Ureter (tissue), 1 donor: ENCODE measurements at places on chromosomes 4 and X. TPM values are rescaled to one million over a fixed set of nuclear protein-coding genes. Genes with fewer than 3 reads are reported as not detected.

- no peak for DNase-seq
Measured at GRCh38 chrX:3351276-3351675, 4.8 kb upstream of the MXRA5 start.

GRCh38 chr4:22900876-22901275, 208.1 kb downstream of the GBA3 start:
- DNase-seq = no peak

DNA sequence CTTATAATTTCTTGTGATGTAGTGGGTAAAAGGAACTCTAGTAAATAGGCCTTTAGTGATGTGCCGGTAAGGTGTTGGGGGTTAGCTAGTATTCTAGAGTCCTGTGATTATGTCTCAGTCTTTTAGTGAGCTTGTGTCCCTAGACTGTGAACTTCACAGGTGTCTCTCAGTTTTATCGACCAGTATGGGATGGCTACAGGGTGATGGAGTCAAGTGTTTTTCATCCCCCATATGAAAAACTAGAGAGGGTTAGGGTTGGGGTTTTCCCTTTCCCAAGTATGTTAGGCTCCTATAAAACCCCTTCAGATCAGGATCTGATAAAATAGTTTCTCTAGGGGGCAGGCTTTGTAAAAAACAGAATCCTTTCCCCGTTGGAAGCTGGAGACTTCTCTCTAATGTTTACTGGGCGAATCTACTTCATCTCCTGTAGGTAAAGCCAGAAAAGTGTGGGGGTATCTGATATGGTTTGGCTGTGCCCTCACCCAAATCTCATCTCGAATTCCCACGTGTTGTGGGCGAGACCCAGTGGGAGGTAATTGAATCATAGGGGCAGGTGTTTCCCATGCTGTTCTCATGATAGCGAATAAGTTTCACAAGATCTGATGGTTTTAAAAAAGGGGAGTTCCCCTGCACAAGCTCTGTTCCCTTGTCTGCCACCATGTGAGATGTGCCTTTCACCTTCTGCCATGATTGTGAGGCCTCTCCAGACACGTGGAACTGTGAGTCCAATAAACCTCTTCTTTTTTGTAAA, 120.8 kb downstream of the DTHD1 start:
- DNase-seq = no peak

DNA sequence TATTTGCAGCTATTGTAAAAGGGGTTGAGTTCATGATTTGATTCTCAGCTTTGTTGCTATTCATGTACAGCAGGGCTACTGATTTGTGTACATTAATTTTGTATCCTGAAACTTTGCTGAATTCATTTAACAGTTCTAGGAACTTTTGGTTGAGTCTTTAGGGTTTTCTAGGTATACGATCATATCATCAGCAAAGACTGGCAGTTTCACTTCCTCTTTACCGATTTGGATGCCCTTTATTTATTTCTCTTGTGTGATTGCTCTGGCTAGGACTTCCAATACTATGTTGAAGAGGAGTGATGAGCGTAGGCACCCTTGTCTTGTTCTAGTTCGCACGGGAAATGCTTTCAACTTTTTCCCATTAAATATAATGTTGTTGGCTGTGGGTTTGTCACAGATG, 48.1 kb downstream of the NPY1R start:
- no peak for DNase-seq

DNA sequence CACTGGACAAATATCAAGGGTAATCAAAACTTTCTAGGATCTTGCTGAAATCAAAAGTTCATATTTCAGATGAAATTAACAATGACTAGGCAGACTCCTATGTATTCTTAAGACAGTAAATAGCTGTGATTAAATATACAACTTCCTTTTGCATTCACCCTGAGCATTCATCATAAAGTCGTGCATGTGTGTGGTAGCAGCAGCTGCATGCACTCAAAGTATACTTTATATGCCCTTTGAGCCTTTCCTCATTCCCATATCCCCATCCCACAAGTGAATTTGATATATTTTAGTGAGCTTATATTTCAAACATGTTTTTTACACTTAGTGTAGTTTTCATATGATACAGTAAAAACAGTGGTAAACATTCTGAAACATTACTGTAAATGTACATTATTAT, 959.0 kb downstream of the C4orf33 start:
- DNase-seq = no peak

GRCh38 chr4:128527351-128527750, 239.7 kb upstream of the PGRMC2 start:
- DNase-seq = no peak

DNA sequence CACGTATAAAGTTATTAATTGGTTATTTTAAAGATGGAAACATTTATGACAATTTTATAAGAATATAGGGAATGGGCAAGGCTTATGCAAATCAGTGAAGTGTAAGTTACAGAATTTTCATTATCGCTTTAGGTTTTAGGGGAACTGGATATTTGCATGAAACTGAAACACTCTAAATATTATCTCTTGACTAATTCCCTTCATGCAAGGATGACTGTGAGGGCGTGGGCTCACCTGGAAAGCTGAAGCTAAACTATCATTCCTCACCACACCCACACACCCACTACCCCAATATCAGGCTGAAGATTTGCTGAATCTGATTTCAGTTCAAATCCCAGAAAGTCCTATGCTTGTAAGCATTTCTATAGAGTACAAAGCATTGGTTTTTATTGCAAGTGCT, 81.7 kb upstream of the ARHGAP24 start:
- DNase-seq = no peak

GRCh38 chrX:40773809-40774208, 38.5 kb upstream of the MED14 start:
- no peak for DNase-seq

GRCh38 chrX:118519411-118520215, 24.0 kb downstream of the DOCK11 start:
- DNase-seq = no peak

- DNase-seq = no peak
Measured at GRCh38 chr4:164343472-164343976, 410.4 kb upstream of the SMIM31 start.

GRCh38 chrX:66882101-66882500, 243.2 kb upstream of the EDA2R start:
- DNase-seq = no peak

DNA sequence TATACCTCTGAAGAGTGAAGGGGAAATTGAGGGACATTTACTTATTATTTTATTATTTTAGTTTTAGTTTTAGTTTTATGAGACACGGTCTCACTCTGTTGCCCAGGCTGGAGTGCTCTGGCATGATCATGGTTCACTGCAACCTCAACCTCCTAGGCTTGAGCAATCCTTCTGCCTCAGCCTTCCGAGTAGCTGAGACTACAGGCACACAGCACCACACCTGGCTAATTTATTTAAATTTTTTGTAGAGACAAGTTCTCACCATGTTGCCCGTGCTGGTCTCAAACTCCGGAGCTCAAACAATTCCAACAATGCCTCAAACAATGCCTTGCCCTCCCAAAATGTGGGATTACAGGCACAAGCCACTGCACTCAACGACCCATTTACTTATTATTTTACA, 68.4 kb upstream of the BMP2K start:
- no peak for DNase-seq

GRCh38 chr4:165060938-165061337, 7.3 kb downstream of the TRIM75 start:
- DNase-seq = no peak

DNA sequence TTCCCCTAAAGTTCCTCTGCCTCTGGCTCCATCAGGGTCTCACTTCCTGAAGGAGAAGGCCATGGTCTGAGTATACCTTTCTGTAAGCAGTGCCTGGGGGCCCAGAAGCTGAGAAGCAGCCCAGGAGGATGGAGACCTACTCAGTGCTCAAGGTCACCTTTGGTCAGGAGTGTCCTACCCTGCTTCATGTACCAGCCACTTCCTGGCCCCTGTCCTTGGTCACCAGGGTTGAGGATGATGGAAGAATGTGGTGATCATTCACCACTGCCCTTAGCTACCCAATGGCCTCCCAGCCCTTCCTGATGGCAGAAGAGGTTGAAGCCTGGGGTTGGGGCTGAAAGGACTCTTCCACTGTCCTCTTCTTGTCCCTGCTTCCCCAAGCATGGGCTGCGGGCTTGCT, 9.0 kb upstream of the MFAP3L start:
- DNase-seq = no peak

- DNase-seq = peak; percentile 45
Measured at GRCh38 chrX:150897421-150898320, 797 bp downstream of the CD99L2 start.

GRCh38 chr4:42482516-42483327, 85.4 kb downstream of the SHISA3 start:
- DNase-seq = no peak

DNA sequence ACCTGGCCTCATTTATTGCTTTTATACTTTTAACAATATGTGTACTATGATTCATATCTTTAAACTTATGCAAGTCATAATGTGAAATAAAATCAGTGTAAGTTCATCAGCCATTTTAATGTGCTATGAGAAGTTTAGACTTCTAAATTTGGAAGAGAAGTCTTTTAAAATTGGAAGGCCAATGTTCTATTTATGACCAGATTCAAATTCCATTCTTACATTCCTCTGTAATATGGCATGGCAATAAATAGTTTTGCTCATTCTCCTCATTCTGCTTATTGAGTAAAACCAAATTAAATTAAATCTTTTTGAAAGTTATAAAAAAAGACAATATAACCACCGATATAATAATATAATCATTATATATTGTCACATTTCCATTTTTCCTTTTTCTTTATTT, 126.2 kb downstream of the SORBS2 start:
- DNase-seq = no peak

DNA sequence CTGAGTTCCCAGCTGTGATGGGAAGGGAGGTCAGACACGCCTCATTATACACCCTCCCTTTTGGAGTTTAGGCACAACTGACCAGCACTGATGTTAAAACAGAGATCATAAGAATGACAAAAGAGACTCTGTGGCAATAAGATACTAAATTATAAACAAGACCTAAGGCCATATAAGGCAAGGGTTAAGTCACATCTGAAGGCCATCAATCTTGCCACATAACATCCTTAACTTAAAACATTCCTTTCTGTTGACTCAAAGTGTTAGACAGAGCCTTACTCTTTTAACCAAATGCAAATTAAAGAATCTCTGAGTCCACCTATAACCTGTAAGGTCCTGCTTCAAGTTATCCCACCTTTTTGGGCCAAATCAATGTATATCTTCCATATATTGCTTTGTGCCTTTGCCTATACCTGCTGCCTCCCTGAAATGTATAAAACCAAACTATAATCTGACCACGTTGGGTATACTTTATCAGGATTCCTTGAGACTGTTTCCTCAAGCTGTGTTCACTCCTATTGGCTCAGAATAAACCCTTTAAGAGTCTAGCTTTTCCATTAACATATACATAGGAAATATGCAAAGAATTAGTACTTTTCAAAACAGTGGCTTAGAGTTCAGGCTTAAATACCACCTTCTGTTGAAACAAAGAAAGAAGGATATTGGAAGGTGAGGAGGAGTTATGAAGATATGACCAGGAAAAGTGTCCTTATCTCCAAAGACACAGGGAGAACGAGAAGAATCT, 214.4 kb upstream of the PPP1R2C start:
- no peak for DNase-seq

DNA sequence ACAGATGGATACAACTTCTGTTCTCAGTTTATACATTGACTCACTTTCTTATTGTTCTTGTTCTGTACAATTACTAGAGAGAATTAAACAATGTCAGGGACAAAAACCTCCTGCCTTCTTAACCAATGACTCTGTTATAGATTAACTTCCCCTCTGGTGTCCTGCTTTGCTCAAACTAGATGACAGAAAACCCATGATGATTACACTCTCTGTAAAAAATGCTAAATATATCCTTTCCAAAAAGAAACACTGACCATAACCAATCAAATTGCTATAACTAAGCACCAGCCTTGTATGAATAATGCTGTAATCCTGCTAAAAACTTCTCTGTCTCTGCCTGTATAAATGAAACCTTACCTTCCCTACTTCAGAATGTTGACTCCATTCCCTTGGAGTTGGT, 29.8 kb upstream of the IL13RA2 start:
- no peak for DNase-seq

DNA sequence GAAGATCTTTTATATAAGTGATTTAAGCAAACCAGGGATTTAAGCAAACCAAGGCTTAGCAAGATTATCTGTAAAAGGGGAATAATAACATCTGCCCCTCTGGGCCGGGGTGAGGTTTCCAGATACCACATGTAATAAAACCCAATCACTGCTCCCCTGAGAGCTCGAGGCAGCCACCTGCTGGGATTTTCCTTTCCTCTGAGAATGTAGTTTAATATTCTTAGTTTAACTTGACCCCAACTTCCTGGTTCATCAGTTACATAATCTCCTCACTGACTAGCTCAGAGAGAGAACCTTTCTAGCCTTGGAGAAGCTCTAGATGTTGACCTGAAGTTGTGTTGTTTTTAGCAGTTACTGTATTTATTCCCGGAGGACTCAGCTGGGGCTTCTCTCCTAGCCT, 322.4 kb downstream of the ARHGAP10 start:
- no peak for DNase-seq

DNA sequence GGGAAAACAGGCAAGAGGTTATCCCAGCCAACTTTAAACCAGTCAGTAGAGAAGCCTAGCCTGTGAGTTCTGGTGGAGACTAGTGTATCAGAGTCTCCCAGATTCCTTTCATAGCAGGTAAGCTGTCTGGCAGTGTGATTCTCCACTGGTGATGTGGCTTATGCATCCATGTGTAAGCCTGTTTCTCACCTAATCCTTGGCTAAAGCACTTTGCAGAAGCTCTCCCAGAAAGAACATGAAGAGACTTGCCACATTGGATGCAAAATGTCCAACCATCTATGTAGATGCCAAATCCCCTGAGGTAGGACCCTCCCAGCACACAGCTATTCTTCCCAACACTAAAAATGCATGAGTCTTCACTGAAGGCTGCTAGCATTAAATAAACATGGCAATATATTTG, 111.7 kb downstream of the CHRNA9 start:
- DNase-seq = no peak

GRCh38 chrX:134745636-134746409, 87.6 kb upstream of the PLAC1 start:
- DNase-seq = no peak

DNA sequence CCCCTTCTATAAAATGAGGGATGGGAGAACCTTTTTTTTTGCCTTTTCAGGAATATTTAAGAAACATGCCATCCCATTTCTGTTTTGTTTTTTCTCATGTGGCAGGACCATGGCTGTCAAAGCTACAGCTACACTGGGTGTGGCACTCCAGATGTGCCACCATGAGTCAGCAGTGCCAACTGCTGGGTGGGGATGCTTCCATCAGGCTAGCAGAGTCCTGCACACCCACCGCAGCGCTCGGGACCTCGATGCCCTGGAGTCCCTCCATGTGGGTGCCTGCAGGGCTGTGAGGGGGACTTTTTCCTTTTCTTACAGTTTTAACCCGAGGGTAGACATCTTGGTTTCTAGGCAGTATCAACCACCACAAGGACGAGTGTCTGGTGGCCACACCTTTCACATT, 352.6 kb downstream of the NR3C2 start:
- DNase-seq = no peak

GRCh38 chr4:147539959-147540358, 59.1 kb downstream of the EDNRA start:
- no peak for DNase-seq

- DNase-seq = no peak
Measured at GRCh38 chrX:68821616-68822015, 7.2 kb upstream of the EFNB1 start.

GRCh38 chr4:144646523-144647094, 653 bp downstream of the HHIP start:
- no peak for DNase-seq

The BEX5 gene
- 3.7 TPM for total RNA-seq

The BST1 gene
- total RNA-seq = 18.6 TPM

The PABPC1L2B gene
- not detected for total RNA-seq

The HTN3 gene
- not detected for total RNA-seq

The NSG1 gene
- 28.3 TPM for total RNA-seq

The TBX22 gene
- total RNA-seq = 0.18 TPM

The FMR1NB gene
- not detected for total RNA-seq

The VEGFD gene
- 4.1 TPM for total RNA-seq

The SLC10A6 gene
- 1.6 TPM for total RNA-seq
